ENCODE measurements at places on chromosomes 5 and 9. TPM values are rescaled to one million over a fixed set of nuclear protein-coding genes. Genes with fewer than 3 reads are reported as not detected.

DNA sequence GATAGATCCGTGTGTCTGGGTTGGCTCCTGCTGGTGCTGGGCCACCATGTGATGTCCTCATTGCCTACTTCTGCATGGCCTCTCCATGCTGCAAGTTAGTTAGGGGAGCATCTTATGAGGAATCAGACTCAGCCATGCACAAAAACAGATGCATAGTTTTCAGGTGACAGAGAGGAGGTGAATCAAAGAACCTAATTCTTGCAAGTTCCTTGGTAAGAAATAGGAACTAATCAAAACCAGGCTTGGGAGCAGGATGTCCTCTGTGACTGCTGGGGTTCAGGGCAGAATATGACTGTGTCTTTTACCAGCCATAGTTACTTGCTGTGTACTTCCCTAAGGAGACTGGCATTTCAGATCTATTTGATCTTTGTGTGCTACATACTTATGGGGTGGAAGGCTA, 61.6 kb downstream of the C9orf152 start:
- peaks cover 33% of the 10 kb centered on the region for H3K4me1 ChIP-seq
- no peaks in the 10 kb centered on the region for H3K27me3 ChIP-seq
- H3K4me3 ChIP-seq, result no peak overlapping the region

GRCh38 chr9:28329323-28329722, 756.0 kb upstream of the C9orf72 start:
- no peak for DNase-seq
- H3K4me3 ChIP-seq, result no peak overlapping the region
- H3K27me3 ChIP-seq, result no peaks in the 10 kb centered on the region
- H3K36me3 ChIP-seq, result no peaks in the 10 kb centered on the region

GRCh38 chr9:13845460-13845859, 468.5 kb downstream of the NFIB start:
- no peaks in the 10 kb centered on the region for H3K36me3 ChIP-seq
- DNase-seq, result peak; percentile 6
- no peaks in the 10 kb centered on the region for H3K27me3 ChIP-seq
- H3K27ac ChIP-seq, result no peak overlapping the region
- no peak overlapping the region for H3K4me3 ChIP-seq

- H3K4me1 ChIP-seq, result no peaks in the 10 kb centered on the region
- no peak overlapping the region for H3K27ac ChIP-seq
- no peak overlapping the region for H3K4me3 ChIP-seq
- H3K27me3 ChIP-seq, result no peaks in the 10 kb centered on the region
- DNase-seq, result no peak
Observed at GRCh38 chr9:71071633-71072032, 49.8 kb downstream of the TRPM3 start.

- peaks cover 15% of the 10 kb centered on the region for H3K4me1 ChIP-seq
- DNase-seq, result no peak
- no peaks in the 10 kb centered on the region for H3K36me3 ChIP-seq
- no peak overlapping the region for H3K27ac ChIP-seq
Observed at GRCh38 chr5:39464088-39464487, 39.3 kb upstream of the DAB2 start.

DNA sequence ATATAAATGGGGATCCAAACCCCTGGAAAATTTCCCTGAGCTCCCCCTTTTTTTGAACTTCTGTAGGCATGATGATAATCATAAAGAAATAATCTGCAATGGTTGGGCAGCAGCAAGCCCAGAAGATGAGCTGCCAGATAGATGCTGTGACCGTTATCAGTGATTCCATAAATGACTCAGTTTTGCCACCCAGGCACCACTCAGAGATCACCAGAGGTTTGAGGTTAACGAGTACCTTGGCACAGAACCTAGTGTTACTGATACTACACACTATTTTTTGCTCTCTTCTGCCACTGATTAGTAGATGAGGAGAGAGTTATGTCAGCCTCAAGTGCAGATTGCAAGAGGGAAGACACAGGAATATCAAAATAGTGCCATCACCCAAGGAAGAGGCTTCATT, 199.3 kb upstream of the PTGER4 start:
- H3K36me3 ChIP-seq, result no peaks in the 10 kb centered on the region
- DNase-seq, result no peak
- no peak overlapping the region for H3K27ac ChIP-seq
- no peak overlapping the region for H3K4me3 ChIP-seq

DNA sequence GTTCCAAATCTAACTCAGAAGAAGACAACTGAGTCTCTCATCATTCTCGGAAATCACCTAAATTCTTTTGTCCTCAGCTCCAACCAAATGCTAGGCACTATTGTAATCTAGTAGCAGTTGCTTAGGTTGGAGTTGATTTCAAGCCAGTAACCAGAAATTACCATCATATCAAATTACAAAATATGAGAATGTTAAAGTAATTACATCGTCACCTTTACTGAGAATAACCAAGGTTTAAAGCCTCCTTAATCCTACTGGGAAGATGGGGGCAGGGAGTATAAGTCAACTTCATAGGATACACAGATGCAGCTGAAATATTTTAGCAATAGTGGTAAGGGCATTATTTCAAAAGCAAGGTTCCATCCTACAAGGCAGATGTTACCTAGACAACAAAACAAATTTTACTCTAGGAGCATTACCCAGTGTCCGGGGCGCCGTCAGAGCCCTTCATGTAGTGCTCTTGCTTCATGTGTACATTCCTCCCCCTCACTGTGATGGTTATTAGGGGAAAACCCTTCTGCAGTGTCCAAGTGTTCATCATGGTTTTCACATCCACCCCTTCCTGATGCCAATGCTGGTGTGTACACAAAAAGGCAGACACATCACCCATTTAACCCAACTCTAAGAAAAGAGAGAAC, 19.5 kb downstream of the ERAP1 start:
- H3K27ac ChIP-seq, result no peak overlapping the region
- H3K27me3 ChIP-seq, result no peaks in the 10 kb centered on the region
- H3K4me3 ChIP-seq, result no peak overlapping the region
- peaks cover 9% of the 10 kb centered on the region for H3K4me1 ChIP-seq

Gene EFNA5
- polyA plus RNA-seq, result 9.9 TPM

Gene ADAMTS6
- polyA plus RNA-seq, result 16.2 TPM

Data from endothelial cell of umbilical vein (primary cell).